ENCODE measurements at places on chromosomes 16 and 17.
A peak's percentile ranks its signal among the peaks of the same experiment; 100 is the strongest.

DNA sequence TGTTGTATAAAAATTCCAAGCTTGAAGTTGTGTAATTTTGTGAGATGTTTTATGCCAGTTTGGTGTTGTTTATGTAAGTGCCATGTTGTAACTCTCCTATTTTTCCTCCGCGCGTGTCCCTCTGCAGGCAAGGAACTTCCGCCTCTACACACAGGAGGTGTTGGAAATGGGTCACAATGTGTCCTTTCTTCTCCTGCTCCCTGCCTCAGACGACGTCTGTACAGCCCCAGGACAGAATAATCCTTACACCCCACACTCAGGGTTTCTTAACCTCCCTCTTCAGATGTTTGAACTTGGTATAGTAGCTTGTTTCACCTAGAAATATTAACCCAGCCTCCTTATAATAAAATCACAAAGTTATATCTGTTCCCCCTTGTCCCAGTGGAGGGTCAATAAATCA is 111.3 kb upstream of the NOG start:
- no peak for DNase-seq

DNA sequence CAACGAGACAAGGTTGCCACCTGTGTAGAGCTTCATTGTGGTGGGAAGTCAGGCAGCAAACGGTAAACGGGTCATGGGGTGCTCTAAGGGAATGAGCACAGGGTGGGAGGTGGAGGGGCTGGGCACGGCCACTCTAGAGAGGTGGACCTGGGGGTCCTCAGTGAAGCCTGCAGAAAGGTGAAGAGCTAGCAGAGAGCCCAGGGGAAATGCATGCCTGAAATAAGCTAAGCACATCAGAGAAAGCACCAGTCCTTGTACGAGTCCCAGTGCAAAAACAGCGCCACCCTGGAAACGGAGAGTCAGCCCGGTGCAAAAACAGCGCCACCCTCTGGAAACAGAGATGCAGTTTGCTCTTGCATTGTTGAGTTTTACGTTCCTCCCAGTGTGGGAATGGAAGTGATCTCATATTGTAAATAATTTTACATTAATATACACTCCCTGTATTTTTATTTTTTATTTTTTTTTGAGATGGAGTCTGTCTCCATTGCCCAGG is 65.0 kb downstream of the TBC1D16 start:
- DNase-seq, result no peak

DNA sequence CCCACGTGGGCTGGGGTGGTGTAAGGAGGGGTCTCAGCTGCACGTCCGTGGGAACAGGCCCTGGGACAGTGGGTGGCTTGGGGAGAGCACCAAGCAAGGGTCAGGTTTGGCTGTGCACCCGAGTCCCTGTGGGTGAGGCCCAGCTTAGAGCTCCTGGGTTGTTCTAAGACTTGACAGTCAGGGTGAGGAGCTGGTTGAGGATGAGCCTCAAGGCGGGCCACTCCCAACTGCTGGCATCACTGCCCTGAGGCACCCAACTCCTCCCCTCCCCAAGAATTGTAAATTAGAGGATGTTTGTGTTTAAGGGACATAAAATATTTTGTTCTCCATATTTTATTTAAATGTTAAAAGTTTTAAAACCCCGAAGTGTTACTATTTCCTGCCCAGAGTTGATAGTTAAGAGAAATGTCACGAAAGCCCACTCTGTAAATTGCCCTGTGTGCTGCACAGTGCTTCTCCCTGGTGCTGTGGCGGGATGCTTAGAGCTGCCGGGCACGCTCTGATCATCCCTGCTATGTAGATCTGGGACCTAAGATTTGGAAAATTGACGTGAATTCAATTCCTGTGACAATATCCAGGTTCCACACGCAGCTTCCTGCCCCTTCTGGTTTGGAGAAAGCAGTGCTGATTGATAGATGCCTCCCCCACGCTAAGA is 15.9 kb downstream of the ZC3H18 start:
- DNase-seq, result no peak

DNA sequence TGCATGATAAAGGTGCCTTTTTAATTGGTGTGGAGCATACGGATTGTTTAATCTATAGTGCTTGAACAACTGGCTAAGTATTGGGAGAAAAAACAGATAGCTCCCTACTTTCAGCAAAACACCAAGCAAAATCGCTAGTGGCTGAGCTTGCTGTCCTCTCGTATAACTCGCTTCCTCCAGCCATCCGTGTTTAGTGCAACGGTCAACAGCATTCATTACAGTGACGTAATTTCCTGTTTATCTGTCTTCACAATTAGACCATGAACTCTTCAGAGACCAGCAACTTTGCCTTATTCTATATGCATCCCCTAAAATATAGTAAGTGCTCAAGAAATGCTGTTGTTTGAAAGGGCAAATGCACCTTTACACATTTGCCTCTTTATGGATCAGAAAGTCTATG is 511.9 kb downstream of the HAPSTR1 start:
- DNase-seq, result no peak

- no peak for DNase-seq
Observed at GRCh38 chr17:65193716-65194293, 56.6 kb downstream of the RGS9 start.

GRCh38 chr16:31471875-31472708 is at the start of gene TGFB1I1:
TSS of gene TGFB1I1 (plus strand) at chr16:31472152. CDS start at chr16:31472189, 37 bp downstream.
- DNase-seq, result peak; percentile 94

GRCh38 chr17:45111850-45112249 is 20.5 kb downstream of the PLCD3 start:
- no peak for DNase-seq

DNA sequence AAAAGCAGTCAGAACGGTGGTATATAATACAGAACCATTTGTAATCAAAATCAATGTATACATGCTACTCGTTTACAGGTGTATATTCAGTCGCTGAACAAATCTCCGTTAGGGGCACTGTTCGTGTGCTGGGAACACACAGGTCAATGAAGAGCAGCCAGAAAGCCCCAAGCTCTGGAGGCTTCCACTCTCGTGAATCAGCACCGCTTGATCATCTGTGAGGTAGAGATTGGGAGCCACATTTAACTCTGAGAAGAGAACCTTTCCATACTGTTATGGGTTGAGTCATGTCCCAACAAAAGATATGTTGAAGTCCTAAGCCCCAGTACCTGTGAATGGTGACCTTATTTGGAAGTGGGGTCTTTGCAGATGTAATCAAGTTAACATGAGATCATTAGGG is 5.4 kb upstream of the CYTH1 start:
- no peak for DNase-seq

DNA sequence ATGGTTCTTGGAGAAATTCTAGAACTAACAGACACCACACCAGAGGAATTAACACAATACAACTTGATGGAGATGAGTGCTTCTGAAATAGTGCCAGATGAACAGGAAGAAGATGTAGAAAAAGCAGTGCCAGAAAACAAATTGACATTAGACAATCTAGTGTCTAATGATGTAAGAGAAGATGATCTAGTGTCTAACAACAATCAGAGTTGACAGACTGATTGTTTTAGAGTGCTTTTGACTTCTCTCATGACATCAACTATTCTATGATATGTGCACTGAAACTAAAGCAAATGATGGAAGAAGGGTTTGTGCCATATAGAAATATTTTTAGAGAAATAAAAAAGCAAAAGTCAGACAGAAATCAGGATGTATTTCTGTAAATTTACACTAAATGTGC is 646.1 kb upstream of the KIF2B start:
- no peak for DNase-seq

DNA sequence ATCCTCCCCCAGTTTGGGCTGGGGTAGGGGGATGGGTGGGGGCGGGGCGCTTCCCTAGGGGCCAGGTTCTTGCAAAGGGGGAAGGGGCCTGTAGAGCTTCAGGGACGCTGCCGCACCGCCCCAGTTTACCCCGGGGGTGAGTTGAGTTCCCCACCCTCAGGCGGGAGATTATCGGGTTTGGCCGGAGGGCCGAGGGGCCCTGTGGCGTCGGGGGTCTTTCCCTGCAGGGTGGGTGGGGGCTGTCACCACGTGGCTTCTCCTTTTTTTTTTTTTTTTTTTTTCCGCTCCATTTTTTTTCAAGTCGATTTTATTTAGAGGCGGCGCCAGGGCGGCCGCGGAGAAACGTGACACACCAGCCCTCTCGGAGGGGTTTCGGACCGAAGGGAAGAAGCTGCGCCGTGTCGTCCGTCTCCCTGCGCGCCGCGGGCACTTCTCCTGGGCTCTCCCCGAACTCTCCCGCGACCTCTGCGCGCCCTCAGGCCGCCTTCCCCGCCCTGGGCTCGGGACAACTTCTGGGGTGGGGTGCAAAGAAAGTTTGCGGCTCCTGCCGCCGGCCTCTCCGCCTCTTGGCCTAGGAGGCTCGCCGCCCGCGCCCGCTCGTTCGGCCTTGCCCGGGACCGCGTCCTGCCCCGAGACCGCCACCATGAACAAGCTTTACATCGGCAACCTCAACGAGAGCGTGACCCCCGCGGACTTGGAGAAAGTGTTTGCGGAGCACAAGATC is at the start of gene IGF2BP1:
Gene IGF2BP1 (plus strand): TSS at position 283 of the 724 bp plus-strand sequence. CDS start 361 bp downstream, at position 644.
- DNase-seq, result no peak

DNA sequence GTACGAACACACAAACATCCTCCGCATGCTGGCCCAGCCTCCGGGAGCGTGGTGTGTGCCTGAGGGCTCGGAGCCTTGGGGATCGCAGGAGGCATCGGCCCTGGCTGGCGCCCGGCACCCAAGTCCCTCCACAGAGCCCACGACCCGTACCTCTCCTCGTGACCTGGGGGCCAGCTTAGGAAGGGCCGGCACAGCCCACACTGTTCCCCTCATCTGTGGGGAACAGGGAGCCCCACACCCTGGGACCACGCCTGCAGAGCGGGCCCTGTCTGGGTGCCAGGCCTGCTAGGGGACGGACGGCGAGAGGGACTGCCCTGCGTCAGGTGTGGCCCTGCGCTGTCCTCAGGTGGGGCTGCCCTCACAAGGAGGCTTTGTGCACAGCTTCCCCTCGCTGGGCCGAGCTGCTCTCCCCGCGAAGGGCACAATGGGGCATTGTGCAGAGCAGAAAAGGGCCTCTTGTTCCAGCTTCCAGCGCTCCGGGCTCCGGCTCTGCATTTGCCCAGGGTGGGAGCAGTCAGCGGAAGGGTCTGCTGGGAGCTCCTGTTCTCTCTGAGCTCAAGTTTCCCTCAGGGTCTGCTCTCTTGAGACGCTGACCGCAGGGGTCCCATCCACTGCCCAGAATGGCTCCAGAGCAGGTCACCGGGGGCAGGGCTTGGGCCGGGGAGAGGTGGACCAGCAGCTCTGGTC is 1.7 kb upstream of the LMF1 start:
- no peak for DNase-seq

DNA sequence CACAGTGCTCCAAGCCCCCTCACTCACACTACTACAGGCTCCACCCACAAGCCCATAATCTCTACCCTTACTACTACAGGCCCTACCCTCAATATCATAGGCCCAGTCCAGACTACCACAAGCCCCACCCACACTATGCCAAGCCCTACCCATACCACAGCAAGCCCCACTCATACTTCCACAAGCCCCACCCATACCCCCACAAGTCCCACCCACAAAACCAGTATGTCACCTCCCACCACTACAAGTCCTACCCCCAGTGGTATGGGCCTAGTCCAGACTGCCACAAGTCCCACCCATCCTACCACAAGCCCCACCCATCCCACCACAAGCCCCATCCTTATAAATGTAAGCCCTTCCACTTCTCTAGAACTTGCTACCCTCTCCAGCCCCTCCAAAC is 13.8 kb downstream of the RIPOR1 start:
- peak; percentile 76 for DNase-seq

GRCh38 chr17:66483906-66484305 is 181.5 kb downstream of the PRKCA start:
- no peak for DNase-seq

DNA sequence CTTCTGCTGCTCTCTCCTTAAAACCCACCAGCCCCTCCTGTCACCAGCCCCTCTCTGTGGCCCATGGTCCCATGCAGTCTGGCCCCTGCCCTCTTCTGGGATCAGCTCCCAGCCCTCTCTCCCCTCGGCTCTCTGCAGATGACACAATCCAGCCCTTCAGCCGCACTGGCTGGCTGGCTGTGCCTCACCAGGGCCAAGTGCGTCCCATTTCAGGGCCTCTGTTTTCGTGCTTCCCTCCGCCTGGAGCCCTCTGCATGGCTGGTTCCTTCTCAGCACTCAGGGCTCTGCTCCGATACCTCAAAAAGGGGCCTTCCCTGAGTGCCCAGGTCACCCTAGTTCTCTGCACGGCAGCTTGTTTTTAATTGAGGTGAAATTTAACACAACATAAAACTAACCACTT is 124.3 kb downstream of the SOCS1 start:
- peak; percentile 73 for DNase-seq

DNA sequence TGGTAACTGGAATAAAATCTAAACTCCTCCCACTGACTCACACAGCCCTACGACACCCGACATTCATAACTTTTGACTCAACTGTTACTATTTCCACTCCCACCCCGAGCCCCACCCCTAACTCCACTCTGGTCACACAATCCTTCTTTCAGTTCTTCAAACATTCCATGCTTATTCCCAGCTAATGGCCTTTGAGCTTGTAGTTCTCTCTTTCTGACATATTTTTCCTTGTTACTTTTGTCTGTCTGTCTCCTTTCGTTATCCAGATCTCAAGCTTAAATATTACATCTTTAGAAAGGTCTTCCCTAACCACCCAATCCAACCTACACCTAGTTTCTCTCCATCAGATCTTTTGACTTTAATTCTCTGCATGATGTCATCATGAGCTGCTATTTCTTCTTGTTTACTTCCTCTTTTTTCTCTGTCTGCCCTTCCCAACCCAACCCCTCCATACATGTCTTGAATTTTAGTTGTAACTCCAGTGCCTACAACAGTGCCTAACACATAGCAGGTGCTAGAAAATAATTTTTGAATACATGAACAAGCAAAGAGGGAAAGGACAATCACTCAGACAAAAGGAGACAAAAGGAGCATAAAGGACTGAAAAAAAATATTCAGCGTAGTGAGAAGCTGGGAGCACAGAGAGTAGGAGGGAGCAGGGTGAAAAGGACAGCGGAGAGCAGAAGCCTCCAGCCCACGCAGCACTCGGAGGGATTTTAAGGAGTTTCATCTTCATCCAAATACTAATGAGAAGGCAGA is 65.2 kb upstream of the SMIM36 start:
- DNase-seq, result no peak

GRCh38 chr17:51598824-51599223 is 338.5 kb downstream of the UTP18 start:
- no peak for DNase-seq

DNA sequence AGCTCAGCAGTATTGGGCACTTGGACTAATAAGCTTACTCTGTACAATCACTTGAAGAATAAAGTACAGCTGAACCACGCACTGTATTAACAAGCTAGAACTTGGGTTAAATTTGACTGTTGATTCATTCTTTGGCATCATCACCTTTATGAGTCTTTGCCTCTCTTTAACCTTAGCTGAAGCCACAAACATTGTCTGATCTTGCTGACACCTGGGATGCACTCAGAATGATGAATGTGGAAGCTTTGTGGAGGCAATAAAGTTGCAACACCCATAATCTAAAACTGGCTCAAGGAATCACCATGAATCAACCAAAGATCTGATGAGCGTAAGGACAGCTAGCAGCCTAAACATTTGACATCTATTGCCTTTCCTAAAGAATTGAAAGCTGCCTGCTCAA is 590.6 kb upstream of the SOX9 start:
- no peak for DNase-seq

- DNase-seq, result no peak
Observed at GRCh38 chr16:69087161-69087581, 18.3 kb upstream of the HAS3 start.

All from sigmoid colon (tissue), 7 donors.